PC-9 (cell line): ENCODE measurements at places on chromosomes 11 and 22.
A peak's percentile ranks its signal among the peaks of the same experiment; 100 is the strongest.

DNA sequence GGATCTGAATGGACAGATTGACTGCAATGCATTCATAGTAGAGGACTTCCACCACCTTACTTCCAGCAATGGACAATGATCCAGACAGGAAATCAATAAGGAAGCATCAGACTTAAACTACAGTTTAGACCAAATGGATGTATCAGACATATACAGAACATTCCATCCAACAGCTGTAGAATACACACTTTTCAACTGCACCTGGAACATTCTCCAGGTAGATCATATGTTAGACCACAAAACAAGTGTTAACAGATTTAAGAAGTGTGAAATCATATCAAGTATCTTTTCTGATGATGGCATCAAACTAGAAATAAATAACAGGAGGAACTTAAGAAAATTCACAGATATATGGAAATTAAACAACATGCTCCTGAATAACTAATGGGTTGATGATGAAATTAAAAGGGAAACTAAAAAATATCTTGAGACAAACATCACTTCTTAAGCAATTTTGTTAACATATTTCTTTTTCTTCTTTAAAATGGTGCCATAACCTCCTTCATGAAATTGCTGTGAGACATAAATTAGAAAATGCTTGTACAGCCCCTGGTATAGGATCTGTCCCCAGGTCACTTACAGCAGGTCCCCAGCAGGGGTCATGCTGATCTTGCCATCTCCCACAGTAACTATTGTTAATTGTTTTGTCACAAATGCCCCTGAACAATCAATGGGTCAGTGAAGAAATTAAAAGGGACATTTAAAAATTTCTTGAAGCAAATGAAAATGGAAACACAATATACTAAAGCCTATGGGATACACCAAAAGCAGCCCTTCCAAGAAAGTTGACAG, 100.0 kb upstream of the OR4B1 start:
- DNase-seq, result no peak

GRCh38 chr22:47206164-47206563, 443.7 kb downstream of the TBC1D22A start:
- DNase-seq, result no peak

- peak; percentile 64 for DNase-seq
These were observed 250.6 kb upstream of the PLET1 start for GRCh38 chr11:112511271-112511670.

DNA sequence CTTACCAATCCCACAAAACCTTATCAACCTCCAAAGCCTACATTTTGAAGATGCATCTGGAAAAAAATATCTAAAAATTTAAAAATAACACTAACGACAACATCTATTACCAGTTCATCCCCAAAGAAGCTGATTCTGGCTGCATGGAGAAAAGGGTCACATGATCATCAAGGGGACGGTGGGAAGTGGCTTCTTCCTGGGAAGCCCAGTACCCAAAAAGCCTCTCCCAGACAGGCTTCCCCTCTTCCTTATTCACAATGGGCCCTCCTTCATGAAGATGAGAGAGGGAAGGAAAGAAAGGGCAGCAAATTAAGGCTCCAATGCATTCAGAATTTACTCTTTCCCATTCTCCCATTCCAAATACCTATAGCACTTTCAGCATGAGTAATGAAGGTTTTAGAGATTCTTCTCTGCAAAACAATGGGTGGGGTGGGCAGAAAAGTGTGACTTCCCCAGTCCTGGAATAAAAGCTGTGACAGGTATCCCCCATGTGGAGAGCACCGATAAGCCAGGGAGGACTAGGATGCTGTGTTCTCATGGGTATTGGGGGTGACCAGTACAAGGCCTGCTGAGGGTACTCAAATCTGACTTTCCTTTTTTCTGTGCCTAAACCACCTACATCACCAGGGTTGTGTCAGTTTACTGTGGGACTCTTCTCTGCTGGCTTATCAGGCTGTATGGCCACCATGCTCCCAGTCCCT, 88.2 kb downstream of the SIK3 start:
- no peak for DNase-seq

DNA sequence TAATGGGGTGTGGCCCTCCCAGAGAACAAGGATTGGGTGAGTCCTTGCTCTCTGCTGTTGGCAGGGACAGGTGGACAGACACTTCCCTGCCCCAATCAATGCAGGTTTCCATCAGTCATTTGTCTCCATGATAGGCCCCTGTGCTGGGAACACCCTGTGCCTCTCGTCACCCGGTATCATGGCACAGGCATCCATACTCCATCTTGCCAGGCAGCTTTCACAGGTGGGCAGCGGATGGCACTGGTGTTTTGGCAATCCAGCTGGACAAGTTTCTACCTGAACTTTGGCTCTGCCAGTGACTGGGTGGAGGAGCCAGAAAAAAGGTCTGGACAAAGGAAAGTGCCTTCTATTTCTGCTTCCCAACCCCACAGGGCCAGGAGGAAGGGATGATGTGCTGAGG, 47.5 kb downstream of the TRIM29 start:
- DNase-seq, result no peak

DNA sequence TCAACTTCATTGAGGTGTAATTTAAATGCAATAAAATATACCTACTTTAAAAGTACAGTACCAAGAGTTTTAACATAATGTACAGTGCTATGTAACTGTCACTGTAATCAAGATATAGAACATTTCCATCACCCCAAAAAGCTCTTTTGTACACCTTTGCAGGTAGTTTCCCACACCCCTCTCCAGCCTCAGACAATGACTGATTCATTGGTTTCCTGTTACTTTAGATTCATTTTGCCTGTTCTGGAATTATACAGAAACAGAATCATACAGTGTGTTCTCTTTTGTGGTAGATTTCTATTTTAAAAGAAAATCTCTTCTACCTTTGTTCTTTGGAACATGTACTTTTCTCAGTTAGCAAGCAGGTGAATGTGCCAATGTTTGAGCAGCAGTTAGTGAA, 38.2 kb downstream of the SHISA8 start:
- DNase-seq, result no peak

DNA sequence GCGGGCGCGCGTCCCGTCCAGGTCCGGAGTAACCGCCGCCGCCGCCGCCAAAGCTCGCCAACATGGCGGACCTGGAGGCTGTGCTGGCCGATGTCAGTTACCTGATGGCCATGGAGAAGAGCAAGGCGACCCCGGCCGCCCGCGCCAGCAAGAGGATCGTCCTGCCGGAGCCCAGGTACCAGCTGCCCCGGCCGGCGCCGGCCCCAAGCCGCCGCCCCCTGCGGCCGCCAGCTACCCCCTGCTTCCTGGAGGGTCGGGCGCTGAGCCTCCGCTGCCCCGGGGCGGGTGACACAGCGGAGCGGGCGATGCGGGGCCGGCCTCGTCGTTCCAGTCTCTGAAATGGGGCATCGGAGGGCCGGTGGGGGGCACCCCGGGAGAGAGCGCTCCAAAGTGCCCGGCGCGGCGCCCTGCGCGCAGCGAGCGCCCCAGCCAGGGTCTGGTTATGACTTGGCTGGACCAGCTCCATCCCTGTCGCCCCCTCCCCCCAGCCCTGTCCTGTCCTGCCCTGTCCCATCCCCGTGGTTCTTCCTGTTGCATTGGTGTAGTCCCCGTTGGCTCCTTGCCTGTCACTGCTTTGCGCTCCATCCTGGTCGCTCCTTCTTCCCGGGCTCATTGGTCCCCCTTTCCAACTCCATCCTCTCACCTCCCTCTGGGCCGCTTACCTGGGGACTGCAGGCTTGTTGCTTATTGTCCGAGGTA, 653 bp downstream of the GRK3 start:
- no peak for DNase-seq

GRCh38 chr11:69014898-69015549, 2.0 kb upstream of the MRGPRF start:
- DNase-seq, result no peak

DNA sequence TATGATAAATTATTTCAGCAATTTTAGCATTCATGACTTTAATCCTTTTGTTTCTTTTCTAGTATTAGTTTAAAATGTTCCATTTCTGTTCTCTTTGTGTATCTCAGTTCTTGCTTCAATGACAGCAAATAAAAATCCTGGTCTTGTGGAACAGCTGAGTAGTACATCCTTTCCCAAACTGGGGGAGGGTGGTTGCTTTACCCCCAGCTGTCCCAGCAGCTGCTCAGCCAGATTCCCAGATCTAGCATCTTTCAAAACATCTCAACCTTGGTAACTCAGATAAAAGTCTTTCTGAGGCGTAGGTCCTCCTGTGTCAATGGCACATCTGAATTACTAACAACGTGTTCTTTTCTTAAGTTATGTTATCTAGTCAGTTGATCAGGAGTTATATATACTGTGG, 72.2 kb upstream of the GRK2 start:
- DNase-seq, result no peak

- DNase-seq, result no peak
These were observed 1.4 kb downstream of the ZFPL1 start for GRCh38 chr11:65085446-65085845.

- no peak for DNase-seq
These were observed 29.6 kb downstream of the EHF start for GRCh38 chr11:34650528-34650927.

- DNase-seq, result no peak
These were observed 30.6 kb upstream of the DRD2 start for GRCh38 chr11:113505541-113506375.

- no peak for DNase-seq
These were observed 20.2 kb downstream of the GAB2 start for GRCh38 chr11:78397398-78397797.

GRCh38 chr22:29351042-29351441, 35.5 kb upstream of the RASL10A start:
- DNase-seq, result no peak

GRCh38 chr11:97110376-97110775, 720.6 kb downstream of the JRKL start:
- DNase-seq, result no peak

- DNase-seq, result no peak
These were observed 39.9 kb upstream of the KCNQ1OT1 start for GRCh38 chr11:2739531-2740274.

- DNase-seq, result no peak
These were observed 5.4 kb downstream of the SMDT1 start for GRCh38 chr22:42084874-42085273.

DNA sequence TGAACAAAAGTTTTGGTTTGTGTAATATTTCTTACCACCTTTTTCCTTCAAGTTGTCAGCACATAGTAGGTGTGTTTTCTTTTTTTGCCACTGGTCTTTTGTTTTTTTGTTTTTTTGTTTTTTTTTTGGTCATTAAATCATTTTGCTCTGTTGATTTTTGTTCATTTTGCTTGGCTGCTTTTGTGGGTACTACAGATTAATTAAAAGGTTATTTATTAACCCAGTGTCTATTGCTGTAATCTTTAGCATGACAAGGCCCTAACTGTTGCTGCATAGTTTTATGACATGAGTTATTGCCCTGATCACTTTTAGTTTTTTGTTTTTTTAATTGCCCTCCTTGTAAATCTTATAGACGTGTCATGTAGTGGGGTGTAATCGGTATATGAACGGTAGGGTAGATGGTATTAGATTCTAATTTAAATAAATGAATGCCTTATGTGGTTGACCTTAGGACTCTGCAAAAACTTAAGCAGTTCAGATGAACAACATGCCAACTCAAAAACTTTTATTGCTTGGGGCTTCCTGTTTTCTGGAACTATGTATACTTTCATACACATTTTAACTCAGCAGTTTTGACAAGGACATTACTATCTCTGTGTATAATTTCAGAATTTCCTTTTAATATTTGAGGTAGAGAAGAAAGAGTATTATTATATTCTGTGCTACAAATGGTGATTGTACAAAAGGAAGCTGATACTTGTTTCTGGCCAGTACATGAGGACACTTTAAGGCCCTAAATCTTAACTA, 7.9 kb downstream of the EWSR1 start:
- DNase-seq, result no peak

GRCh38 chr22:27614006-27614649, 187.4 kb downstream of the MN1 start:
- DNase-seq, result no peak

GRCh38 chr11:57421805-57422204, 5.1 kb downstream of the SLC43A3 start:
- DNase-seq, result no peak

DNA sequence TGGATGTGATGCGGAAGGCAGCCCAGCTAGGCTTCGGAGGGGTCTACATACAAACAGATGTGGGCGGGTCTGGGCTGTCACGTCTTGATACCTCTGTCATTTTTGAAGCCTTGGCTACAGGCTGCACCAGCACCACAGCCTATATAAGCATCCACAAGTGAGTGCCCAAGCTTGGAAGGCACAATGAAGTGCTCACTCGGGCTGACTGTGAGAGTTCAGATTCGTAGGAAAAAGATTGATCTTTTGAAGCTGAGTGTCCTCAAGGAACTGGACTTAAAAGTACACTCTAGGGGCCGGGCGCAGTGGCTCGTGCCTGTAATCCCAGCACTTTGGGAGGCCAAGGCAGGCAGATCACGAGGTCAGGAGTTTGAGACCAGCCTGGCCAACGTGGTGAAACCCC, 3.7 kb downstream of the ACAD8 start:
- no peak for DNase-seq

DNA sequence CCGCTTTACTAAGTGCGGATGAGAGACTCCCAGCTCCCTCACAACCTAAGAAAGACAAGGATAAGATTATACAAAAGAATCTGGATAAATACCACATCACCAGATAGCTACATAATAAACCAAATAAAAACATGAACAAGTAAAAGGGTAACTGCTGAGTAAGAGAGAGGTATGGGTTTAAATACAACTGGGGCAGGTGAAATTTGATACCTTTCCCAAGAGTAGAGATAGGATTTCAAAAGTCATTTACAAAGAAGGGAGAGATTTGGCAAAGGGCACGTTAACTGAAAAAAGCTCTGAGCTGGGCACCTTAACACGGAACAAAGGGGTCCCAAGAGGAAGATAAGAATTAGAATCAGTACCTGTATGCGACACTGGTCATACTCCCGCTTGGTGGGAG, 1.7 kb downstream of the UBXN1 start:
- DNase-seq, result no peak

DNA sequence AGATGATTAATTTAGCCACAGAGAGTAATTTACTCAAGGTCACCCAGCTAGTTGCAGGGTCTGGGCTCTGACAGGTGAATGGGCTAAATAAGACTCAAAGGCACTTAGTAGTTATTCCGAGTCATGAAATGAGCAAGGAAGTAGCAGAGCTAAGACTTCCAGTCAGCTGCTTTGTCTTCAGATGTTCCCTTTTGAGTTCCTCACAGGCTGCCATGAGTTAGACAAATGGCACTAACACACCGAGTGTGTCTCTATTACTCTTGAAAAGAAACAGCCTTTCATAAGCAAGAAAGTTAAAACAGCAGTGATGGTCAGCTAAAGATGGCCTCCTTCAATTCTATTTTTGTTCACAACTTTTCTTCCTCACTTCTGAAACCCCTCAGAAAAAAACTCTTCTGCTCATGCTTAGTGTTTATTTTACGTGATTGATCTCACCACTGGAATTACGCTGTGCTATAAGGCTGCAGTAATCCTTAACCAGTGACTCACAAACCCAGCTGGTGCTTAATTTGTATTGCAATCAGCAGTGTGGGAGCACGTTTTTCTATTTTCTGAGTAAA, 389.1 kb downstream of the AASDHPPT start:
- no peak for DNase-seq

- DNase-seq, result no peak
These were observed 33.9 kb downstream of the BCL2L13 start for GRCh38 chr22:17672417-17672991.

GRCh38 chr11:2092956-2093412, 46.2 kb downstream of the IGF2 start:
- peak; percentile 91 for DNase-seq
